ENCODE measurements at places on chromosomes 5 and 9.

- DNase-seq: no peak
Observed at GRCh38 chr5:127001621-127002296, 28.6 kb downstream of the MARCHF3 start.

- no peak for DNase-seq
Observed at GRCh38 chr9:126849591-126850225, 10.7 kb upstream of the ZBTB34 start.

DNA sequence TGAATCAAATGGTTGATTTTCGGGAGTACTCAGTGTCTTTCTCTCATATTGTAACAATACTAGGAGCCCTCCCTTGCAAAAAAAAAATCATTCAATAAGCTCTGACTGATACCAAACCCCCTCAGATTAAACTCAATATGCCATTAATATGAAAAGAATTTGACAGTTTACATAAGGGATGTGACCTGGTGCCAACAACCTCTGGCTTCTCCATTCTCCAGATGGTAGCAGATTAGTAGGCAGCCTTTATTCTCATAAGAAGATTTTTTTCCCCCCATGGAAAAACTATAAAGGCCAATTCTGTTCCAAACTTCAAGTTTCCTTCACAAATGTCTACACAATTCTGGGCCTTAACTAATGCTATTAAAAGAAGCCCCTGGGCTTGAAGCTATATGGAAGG is 96.5 kb downstream of the EFNA5 start:
- no peak for DNase-seq

DNA sequence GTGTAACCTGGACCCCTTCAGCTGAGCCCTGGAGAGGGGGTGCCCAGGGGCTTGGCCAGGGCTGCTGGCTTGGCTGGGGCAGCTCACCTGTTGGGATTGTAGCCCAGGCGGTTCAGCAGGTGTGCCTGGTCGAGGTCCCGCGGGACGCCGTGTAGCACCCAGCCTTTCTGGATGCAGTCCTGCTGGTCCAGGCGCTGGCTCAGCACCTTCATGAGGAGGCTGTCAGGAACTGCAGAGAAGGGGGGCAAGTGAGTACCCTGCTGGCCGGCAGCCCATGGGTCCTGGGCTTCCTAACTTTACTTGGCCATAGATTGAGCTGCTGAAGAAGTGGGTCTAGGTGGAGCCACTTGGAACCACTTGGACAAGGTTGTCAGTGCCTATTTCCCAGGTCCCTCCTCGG is 85.5 kb downstream of the AK8 start:
- no peak for DNase-seq

- peak; percentile 48 for DNase-seq
Observed at GRCh38 chr9:136031741-136032730, 63.1 kb downstream of the NACC2 start.

GRCh38 chr9:124017051-124017928 is 5.7 kb downstream of the LHX2 start:
- DNase-seq: no peak

DNA sequence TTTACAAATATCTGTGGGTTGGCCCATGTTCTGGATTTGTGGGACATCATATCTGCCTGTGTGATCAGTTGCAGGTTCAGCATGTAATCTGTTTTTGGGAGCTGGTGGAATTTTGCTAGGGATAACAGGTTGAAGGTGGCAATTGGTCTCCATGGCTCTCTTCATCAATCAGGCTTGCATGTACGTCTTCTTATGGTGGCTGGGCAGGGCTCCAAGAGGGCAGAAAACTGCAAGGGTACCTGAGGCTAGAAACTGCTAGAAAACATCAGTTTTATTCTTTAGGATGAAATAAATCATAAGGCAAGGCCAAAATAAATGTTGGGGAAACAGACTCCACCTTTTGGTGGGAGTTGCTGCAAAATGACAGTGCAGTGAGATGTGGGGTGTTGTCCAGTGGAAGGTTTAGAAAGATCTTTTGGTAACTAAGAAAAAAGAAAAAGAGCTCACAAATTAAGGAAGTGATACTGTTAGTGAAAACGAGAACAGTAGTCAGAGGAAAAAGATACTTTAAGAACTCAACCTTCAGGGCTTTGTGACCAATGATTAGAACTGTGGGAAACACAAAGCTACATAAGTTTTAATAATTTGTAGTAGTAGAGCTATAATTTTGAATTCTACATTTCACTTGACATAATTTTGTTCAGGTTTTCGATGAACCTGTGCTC is 300.7 kb upstream of the IZUMO3 start:
- DNase-seq: no peak

DNA sequence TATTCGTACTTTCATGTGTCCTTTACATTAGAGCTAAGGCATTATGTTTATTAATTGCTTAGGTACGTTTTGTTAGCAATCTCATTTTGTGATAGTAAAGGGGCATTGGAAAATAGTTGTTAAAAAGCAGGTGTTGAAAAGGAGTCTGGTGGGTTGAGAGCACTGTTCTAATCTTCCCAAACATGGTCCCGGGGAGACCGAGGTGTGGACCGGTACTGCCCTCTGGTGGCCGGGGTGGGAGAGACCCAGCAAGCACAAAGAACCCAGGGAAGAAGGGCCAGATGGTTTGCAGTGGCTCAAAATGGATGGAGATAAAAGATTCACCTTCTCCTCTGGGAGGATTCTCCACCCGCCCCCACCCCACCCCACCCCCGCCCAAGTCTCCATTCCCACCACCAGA is 26.1 kb downstream of the IDNK start:
- DNase-seq: no peak

DNA sequence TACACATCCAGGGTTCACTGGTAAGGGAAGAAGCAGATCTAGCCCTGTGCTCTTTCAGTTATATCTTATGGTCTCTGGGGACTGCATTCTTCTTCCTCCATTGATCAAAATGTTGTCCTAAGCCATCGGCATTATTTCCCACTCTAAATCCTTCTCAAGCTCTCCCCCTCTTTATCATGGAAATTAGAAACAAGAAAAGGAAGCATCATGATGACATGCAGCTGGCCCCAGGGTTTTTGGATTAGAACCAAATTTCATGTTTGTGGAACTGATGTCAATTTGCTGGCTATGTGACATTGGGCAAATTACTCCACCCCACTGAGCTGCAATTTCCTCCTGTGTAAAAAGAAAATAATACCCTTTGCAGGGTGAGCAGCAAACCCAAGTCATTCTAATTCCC is 39.5 kb downstream of the MFAP3 start:
- DNase-seq: peak; percentile 41

- no peak for DNase-seq
Observed at GRCh38 chr5:19169426-19169825, 818.6 kb downstream of the CDH18 start.

GRCh38 chr5:93100428-93100827 is 480.6 kb downstream of the NR2F1-AS1 start:
- no peak for DNase-seq

DNA sequence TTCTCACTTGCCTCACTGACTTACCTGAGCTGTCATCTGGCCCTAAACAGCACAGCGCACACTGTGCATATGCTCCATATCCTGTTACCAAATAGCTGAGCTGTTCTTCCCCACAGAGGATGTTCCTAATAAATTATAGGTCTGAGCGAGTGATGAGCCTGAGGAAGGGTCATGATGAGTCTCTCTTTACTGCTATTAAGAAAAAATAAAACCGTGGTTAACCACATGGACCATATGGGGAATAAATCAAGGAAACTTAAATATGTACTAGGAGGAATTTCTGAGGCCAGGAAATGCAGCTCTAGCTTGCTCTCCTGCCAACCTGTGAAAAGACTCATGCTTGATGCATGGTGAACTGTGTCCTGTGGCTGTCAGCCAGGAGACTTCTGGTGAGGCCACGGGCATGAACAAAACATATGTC is 424.8 kb upstream of the DMAC1 start:
- DNase-seq: no peak

DNA sequence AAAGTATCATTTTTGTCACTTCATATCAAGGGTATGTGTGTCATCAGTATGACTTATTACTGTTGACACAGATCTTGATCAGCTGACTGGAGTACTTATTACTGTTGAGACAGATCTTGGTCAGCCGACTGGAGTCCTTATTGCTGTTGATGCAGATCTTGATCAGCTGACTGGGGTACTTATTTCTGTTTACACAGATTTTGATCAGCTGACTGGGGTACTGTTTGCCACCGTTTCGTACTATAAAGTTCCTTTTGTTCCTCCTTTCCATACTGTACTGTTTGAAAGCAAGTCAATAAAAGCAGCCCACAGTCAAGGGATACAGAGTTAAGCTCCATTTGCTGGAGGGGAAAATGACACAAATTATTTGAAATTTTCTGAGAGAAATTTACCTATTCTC is 347.3 kb downstream of the CDH12 start:
- no peak for DNase-seq

DNA sequence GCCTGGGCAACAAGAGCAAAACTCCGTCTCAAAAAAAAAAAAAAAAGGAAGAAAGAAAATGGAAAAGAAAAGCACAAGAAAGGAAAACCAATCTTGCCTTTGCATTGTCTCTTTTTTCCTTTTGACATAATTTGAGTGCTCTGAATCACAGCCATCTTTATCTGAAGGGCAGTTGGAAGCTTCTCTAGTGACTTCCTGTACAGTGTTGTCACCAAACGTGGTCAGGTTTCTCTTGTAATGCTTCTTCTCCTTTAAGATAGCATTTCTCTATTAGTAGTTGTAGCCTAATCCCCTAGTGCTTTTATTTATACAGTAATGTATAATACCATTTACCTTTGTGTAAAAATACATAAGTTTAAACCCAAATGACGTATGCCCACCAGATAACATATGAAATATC is 18.1 kb downstream of the PRKACG start:
- DNase-seq: peak; percentile 35

DNA sequence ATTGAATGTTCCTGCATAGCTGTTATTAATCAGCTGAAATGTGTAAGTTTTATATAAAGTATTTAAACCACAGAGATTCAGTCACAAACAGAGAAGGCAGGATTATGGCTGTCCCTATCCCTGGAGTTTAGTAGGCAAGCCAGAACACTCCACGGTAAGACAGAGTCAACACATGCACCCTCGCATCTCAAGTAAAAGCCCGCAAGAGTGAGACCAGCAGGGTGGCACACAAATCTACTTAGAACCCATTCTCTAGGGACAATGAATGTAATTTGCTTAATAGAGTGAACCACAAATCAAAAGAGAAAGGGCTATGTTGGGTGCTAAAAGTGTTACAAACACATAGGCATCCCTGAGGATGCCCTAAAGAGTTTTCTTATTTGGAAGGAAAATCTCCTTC is 35.1 kb downstream of the LPAR1 start:
- DNase-seq: no peak

DNA sequence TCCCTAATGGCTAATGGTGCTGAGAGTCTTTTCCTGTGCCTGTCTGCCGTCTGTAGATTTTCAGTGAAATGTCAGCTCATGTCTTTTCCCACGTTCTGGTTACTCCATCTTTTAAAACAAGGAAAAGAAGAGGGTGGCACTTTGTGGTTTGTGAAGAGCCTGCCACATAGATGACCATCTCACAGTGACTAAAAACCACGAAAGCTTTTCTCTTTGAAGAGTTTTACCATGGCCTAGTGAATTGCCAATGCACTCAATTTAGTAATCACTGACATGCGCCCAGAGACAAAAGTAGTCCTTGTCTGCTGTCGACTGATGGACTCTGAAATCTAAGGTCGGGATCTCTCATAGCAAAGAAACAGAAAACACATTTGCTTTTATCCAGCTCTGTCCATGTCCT is 50.4 kb downstream of the SPATA31C2 start:
- DNase-seq: no peak

- no peak for DNase-seq
Observed at GRCh38 chr9:100083448-100084127, 15.2 kb downstream of the ERP44 start.

DNA sequence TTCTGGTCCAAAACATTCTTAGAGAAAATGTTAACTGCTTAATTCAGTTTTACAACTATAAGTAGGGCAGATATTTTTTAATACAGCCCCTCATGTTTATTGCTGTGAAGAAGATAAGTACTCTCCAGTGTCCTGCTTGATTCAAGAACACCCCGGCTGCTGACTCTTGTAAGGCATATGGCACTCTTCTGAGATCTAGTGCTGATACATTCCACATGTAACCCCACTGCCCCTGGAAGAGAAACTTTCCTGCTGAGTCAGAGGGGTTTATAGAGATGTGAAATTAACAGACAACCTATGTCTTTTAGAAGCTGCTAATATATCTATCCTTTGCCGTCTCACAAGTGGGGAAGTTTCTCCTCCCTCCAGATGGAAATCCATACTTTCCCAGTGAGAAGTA is 1.0 kb upstream of the MINAR2 start:
- DNase-seq: no peak

GRCh38 chr5:87751824-87752223 is 339.1 kb upstream of the CCNH start:
- DNase-seq: no peak

DNA sequence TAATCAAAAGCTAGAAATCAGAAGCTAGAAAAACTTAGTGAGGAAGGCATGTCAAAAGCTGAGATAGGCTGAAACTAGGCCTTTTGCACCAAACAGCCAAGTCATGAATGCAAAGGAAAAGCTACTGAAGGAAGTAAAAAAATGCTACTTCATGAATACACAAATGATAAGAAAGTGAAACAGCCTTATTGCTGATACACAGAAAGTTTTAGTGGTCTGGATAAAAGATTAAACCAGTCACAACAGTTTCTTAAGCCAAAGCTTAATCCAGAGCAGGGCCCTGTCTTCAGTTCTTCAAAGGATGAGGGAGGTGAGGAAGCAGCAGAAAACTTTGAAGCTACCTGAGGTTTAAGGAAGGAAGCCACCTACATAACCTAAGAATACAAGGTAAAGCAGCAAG is 102.5 kb upstream of the SH3GL2 start:
- DNase-seq: no peak

DNA sequence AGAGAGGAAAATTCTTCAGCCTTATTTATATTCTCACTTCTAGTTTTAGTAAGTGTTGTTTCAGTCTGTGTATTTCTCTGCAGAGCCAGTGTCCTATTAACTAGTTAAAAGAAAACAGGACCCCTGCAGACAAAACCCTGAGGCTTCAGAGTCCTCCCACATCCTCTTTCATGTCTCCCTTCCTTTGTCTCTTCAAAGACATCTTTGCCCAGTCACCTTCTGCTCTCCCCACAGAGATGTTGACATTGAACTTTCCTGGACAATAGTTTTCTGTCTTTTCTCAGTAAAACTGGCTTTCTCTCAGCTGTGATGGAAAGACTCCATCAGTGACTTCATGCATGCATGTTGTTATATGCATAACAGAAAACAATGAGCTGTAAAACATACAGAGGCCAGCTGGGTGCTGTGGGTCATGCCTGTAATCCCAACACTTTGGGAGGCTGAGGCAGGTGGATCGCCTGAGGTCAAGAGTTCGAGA is 20.2 kb downstream of the GRAMD2B start:
- DNase-seq: no peak

DNA sequence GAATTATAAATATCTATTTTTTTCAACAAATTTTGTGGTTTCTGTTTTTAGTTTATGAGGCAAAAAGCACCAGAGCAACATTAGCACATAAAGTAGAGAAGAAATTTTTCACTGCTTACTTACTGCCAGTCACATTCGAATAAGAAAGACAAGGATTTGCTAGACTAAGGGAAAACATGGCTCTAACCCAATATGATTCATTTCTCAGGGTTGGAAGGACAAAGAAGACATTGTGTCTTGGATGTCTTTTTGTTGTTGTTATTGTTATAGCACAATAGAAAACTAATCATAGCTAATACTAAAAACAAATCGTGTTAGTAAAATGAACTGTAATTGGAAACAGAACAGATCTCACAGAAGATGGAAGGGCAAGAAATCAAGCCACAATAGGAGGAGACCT is 90.9 kb upstream of the SLCO6A1 start:
- DNase-seq: no peak
